ENCODE measurements at places on chromosomes 5 and 9.
A peak's percentile ranks its signal among the peaks of the same experiment; 100 is the strongest.

GRCh38 chr9:21611891-21612290, 129.8 kb upstream of the IFNE start:
- no peak for DNase-seq

- no peak for DNase-seq
Observed at GRCh38 chr9:101029315-101030085, 973 bp downstream of the PLPPR1 start.

DNA sequence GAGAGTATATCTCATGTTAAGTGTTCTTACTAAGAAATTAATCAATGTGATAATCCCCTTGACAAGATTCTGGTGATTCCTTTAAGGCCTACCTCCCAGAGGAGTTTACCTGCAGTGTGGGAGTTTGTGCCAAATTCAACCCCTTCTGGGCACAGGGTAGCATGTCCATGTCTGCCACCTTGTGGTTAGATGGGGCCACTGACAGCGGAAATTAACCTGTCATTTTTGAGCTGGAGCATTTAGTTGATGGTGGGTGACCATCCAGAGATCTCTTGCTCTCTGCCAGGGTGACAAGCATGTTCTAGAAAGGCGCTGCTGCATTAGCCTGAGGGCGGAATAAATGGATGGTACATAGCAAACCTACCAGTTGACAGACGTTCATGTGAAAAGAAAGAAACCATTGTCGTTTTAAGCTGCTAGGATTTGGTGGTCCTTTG, 132.2 kb downstream of the FBXO4 start:
- DNase-seq = peak; percentile 60

GRCh38 chr9:22446950-22447617, 460 bp downstream of the DMRTA1 start:
- DNase-seq = no peak

GRCh38 chr9:95306819-95307218, 10.7 kb downstream of the FANCC start:
- no peak for DNase-seq

GRCh38 chr5:22053195-22053594, 799.9 kb downstream of the CDH12 start:
- DNase-seq = no peak
